ENCODE measurements at places on chromosomes 16 and 17. TPM values are rescaled to one million over a fixed set of nuclear protein-coding genes. Genes with fewer than 3 reads are reported as not detected.

GRCh38 chr17:55430541-55431288 lies 9.1 kb upstream of the MMD start:
- no peak for DNase-seq

DNA sequence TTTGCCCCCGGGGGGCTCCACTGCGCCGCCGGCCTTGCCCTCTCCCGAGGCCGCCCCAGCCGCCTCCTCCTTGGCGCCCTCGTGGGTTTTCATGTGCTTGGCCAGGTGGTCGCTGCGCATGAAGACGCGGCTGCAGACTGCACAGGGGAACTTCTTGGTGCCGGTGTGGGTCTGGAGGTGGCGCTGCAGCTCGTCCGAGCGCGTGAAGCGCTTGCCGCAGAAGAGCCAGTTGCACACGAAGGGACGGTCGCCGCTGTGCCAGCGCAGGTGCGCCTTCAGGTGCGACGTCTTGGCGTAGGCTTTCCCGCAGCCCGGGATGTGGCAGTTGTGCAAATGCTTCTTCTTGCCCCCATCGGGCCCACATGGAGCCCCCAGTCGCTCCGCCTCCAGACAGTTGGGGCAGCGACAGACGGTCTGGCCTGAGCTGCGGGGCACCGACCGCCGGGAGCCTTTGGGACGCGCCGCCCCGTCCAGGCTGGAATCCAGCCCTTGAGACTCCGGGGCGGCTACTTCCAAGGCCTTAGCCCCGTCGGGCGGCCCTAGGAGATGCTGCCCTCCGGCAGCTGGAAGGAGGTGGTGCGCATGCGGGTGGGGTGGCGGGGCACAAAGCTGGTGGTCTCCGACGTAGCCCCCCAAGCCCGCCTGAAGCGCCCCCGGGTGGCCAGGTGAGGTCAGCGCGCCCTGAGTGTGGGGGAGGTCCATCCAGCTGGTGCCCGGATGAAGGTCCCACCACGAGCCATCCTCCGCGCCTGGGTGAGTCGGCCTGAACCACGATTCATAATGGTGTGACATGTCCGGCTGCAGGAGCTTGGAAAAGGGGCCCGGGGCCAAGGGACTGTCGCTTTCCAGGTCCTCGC lies 3.4 kb downstream of the SP6 start:
- DNase-seq, result no peak

- no peak for DNase-seq
Observed at GRCh38 chr17:77470800-77471733, 330.3 kb downstream of the SEC14L1 start.

DNA sequence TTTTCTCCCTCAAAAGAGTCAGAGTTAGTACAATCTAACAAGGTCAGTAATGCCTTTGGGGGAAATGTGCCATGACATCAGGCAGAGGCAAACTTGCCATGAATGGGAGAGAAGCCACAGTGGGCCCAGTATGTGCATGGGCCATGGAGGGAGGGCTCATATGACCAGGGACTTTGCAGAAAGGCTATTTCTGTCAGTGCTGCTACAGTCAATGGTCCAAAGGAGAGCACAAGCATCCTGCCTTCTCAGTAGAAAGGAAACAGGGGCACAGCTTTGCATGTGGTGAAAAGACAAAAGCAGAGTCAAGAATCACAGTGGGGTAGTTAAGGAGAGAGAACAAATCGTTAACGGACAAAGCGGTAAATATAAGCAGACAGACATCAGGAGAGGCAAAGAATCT lies 11.2 kb upstream of the CORO6 start:
- DNase-seq, result no peak

- peak; percentile 54 for DNase-seq
Observed at GRCh38 chr17:42706732-42707131, 24.4 kb downstream of the CNTNAP1 start.

- DNase-seq, result peak; percentile 21
Observed at GRCh38 chr17:40550608-40551007, 14.7 kb downstream of the CCR7 start.

- no peak for DNase-seq
Observed at GRCh38 chr16:62665269-62665668, 629.0 kb upstream of the CDH8 start.

- no peak for DNase-seq
Observed at GRCh38 chr16:67882374-67883145, 2.1 kb upstream of the NRN1L start.

DNA sequence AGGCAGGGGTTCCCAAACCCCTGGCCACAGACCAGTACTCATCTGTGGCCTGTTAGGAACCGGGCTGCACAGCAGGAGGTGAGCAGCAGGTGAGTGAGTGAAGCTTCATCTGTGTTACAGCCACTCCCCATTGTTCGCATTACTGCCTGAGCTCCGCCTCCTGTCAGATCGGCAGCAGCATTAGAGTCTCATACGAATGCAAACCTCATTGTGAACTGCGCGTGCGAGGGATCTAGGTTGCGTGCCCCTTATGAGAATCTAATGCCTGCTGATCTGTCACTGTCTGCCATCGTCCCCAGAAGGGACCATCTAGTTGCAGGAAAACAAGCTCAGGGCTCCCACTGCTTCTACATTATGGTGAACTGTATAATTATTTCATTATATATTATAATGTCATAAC lies 25.1 kb upstream of the RMI2 start:
- DNase-seq, result no peak

SLC2A4 gene
- total RNA-seq, result not detected

FBXW10B gene
- total RNA-seq, result 0.82 TPM

PRSS53 gene
- total RNA-seq, result 5.3 TPM

HP gene
- total RNA-seq, result not detected

MMP28 gene
- not detected for total RNA-seq

CD79B gene
- total RNA-seq, result 22.5 TPM
